ENCODE measurements at places on chromosomes 13 and 19.

DNA sequence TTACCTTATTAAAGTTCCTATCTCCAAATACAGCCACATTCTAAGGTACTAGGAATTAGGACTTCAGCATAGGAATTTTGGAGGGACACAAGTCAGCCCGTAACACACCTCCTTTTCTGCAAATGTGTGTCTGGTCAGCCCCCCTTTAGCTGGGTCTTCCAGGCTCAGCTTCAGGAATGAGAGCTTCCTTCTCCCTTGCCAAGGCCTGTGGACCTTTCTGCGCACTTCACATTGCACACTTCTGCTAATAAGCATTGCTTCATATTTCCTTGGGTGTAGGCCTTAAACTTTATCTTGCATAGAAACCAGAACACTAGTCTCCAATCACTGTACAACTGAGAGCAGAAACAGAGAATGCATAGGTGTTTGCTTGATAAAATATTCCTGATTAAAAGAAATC lies 4.5 kb upstream of the STK24 start:
- no peak for DNase-seq

- DNase-seq: no peak
Observed at GRCh38 chr19:30792561-30793505, 420.6 kb downstream of the ZNF536 start.

DNA sequence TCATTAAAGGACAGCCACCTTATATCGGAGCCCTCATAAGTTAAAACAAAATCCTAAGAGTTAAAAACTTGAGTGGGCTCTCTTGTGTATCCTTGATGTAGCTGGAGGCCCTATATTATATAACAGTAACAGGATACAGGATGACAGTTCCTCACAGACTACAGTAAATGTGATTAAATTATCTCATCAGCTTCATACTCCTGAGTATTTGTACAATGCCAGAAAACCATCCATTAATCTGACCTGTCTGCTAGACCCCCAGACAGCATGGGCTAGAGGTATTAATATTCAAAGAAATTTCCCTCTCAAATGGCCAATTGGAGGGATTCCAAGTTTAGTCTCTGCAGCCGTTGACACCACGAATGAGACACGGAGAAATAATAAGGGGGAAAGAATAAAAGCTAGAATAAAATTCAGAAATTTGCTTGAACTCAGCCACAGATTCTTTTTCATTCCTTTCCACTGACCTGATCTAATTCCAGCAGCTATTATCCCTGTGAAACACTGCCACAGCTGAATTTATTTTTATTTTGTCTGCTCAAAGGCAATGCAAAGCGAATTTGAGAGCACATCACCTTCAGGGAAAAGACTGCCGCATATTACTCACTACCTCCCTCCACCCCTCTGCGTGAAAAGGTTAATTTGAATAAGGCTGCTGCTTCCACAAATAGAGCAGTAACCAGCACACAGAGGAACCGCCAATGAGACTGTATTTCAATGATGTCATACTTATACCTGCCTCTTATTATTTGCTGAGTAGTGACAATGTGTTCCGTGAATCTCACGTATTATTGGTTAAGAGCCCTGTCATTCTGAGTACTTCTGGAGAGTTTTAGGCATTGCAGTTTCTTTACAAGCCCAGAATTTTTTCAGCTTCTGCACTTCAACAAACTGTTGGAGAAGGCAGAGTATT lies 155.9 kb upstream of the KLF12 start:
- peak; percentile 20 for DNase-seq

GRCh38 chr19:55383279-55384130 lies 587 bp downstream of the TMEM238 start:
- DNase-seq: peak; percentile 83

GRCh38 chr13:110376120-110376519 lies 69.0 kb downstream of the COL4A2 start:
- DNase-seq: no peak

DNA sequence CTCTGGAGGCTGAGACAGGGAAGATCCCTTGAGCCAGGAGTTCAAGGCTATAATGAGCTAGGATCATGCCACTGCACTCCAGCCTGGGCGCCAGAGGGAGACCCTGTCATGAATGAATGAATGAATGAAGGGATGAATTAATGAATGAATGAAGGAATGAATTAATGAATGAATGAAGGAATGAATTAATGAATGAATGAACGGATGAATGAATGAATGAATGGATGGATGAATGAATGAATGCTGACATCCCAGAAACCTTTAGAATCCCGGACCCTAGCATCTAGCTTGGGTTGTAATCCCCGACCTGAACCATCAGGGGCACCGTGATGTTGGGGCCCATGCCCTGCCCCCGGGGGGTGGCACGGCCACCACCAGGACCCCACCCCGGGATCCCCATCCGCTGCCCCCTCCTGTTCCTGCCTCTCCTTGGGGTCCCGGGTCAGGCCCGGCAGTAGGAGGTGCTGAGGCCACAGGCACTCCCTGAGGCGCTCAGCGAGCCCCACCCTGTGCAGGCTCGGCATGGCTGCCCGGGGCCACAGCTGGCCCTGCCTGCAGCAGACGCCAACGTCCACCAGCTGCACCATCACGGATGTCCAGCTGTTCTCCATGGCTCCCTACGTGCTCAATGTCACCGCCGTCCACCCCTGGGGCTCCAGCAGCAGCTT lies 3.4 kb downstream of the EBI3 start:
- no peak for DNase-seq

- DNase-seq: no peak
Observed at GRCh38 chr13:100470866-100471505, 117.6 kb downstream of the GGACT start.

DNA sequence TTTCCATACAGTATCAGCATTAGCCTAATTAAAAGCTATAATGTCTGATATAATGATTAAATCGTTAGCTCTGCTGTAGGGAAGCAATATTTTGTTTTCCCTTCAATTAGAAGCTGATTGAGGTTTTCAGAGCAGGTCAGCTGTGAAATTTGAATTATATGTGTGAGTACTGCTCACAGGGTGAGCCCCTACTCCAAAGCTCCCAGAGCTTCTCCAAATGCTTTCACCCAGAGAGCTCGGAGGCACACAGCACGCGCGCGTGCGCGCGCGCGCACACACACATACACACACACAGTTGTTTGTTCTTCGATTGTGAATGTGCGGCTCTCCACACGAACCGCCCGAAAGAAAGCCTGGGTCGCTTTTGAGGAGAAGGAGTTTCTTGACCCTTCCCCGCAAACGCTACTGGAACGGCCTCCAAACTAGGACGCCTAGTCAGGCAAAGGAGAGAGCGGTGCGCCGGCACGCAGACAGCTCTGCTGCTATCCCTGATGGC lies 4.8 kb upstream of the SOX1 start:
- DNase-seq: no peak

GRCh38 chr13:78040205-78040830 lies 121.7 kb upstream of the EDNRB start:
- DNase-seq: no peak

DNA sequence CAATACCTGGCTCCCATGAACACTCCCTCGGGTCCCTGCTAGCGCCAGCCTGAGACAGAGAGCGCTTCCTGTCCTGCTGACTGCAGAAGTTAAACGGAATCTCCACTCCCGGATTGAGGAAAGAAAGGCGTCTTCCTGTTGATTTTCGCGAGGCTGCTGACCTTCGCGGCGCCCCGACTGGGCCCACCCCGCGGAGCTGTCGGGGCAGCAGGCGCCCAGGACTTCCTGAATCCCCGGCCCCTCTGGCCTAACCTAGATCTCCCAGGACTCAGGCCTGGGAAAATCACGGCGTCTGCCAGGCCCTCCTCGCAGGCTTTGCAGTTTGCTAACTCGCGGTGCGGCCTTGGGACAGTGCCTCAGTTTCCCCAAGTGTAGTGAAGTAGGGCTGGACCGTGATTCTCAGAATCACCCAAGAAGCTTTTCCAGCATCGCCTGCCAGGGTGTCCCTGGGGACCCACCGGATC lies 108.8 kb downstream of the KCTD15 start:
- DNase-seq: peak; percentile 64

GRCh38 chr19:2345076-2345475 lies 15.0 kb upstream of the TMPRSS9 start:
- DNase-seq: no peak

DNA sequence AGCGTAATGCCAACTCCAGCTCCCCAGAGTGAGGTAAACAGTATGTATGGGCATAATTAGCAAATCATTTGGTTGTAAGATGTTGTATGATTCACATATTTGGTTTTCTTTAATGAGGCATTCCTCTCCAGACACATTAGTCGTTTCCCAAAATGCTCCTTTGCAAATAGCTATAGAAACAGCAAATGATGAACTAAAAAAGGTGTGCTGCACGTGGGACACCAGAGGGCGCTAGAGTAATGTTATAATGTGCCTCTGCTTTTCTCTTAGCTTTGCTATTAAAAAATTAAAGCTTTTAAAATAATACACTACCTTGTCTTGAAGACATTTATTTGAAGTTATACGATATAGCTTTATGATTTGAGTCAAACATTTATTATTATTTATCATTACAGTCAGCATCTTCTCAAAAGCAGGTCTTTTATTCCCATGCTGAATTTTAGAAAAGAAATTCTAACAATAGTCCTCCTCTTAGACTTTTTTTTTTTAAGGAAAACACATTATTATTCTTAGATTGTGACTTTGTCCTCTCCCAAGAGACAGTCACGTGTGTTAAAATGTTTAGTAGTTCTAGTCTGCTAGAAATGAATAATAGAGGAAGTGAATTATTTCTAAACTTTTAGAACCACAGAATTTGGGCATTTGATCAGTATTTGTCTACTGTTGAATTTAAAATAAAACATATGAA lies 121.6 kb upstream of the FRY start:
- peak; percentile 81 for DNase-seq

DNA sequence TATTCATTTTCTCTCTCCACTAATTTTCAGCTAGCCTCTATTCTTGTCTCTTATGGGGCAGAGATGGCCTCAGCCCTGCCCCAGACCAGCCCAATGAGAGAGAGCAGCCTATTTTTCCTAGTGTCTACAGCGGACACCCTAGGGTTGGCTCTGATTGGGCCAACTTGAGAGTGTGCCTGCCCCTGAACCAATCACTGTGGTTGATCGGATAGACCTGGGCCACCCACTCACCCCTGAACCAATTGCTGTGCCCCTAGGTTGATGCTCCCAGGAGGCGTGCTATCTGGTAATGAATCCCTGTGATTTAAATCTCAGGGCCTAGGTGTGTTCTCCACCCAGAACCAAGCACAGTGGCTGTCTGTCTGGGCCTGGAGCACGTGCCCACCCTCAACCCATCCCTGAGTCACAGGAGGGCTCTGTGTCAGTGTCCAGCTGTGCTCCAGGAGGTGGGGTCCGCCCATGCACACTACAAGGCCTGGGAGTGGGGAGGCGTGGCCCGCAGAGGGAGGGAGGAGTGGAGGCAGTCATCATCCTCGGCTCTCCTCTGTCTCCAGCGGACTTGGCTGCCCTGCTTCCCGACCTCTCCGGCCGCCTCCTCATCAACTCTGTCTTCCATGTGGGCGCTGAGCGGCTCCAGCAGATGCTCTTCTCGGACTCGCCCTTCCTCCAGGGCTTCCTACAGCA lies 14.9 kb upstream of the SCN1B start:
- DNase-seq: no peak

All from dermis blood vessel endothelial cell (primary cell).